Stimulated activated CD4-positive, alpha-beta T cell treated with anti-CD3 and anti-CD28 coated beads, Interleukin-4, amount 100 ng/mL, for 1 hour (primary cell): ENCODE measurements at places on chromosomes 7 and 10.

- no peak for DNase-seq
Measured at GRCh38 chr7:80370587-80370986, 141.3 kb downstream of the GNAT3 start.

DNA sequence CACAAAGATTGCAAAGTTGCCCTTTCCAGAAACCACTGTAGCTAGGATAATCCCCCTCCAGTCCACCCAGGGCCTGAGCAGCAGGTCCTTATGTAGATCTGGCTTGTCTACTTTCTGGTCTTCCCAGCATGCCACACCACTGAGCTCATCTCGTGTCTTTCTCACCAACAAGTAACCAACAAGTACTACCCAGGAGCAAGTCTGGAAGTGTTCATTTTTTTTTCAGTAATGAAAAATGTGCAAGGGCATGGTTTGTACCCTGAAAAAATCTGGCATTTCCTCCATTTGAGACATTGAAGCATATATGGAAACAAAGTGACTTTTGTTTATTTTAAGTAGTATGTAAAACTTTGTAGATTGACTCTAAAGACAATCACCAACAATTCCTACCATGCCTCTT, 120.8 kb downstream of the INHBA start:
- no peak for DNase-seq

DNA sequence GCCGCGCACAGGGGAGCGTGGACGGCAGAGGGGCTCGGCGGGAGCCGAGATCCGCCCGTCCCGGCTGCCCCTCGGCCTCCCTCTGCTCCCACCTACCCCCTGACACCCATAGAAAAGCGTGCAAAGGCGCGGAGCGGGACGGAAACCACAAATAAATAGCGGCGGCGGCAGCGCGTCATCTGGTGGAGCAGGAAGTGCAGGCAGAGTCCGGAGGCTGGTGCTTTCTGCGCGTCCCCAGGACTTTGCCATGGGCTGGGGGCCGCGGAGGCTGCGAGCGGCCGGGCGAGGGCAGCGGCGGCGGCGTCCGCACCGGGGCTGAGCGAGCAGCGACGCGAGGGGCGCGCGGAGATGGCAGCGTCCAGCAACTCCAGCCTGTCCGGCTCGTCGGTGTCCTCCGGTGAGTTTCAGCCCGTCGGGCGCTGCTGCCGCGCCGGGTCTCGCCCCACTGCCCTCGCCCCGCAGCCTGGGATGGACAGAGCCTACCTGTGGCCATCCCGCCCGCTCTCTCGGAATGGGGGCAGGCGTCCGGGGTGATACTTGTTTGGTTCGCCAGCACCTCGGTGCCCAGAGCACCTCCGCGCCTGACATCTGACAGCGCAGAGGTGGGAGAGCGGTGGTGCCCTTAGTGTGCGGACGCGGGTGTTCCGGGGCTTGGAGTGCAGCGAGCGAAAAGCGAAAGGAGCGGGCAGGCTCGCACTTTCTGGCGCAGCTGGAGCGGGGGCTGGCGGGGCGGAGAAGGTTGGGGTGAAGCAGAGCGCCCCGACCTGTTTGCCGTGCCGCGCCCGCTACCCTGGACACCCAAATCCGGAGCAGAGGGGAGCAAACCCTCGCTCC, at the start of gene CHN2:
CHN2 (plus strand) TSS at position 182 of the 834 bp plus-strand sequence.
- DNase-seq = peak; percentile 32

DNA sequence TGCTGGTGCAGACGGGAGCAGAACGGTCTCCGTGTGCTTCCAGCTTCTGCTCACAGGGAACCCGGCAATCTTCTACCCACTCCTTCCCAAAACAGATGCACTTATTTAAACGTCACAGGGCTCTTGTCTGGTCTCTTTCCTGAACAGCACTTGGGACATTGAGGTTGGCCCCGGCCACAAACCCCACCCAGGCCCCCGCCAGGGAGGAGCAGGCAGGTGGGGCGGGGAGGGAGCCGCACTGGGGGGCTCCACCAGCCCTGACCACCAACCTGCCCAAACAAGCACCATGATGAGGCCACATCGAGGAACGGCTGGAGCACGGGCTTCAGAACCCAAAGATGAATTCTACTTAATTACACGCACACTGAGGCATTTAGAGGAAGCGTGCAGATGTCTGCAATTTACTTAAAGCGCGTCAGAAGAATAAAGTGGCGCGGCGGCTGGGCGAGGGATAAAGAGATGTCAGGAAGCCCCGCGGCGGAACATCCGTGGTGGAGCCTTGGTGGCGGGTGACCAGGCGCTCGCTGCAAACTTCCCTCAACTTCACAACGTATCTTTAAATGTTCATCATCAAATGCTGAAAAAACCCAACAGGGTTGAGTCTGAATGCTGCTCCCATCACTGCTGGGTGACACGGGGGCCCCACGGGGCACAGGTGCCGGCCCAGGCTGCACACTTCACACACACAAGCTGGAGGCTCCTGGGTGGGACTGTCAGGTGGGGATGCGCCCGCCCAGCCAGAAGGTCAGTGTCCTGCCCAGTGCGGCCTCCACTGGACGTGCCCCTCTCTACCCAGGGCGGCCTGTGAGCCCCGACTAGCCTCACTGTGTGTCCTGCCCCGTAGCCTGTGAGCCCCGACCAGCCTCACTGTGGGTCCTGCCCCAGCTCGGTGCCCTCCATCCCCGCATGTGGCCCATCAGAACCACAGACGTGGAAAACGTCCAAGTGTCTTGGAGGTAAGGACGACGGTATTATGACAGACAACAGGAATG, 279.2 kb downstream of the MAD1L1 start:
- no peak for DNase-seq

DNA sequence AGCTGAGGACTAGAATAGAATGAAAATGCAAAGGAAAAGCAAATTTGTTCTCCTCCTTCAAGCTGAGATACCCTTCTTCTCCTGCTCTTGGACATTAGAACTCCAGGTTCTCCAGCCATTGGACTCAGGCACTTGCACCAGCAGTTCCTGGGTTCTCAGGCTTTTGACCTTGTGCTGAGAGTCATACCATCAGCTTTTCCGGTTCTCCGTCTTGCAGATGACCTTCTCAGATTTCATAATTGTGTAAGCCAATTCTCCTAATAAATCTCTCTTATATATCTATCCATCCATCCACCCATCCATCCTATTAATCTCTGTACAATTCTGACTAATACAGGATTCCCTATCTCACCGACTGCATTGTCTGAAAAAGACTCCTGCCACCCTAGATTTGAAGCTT, 108.3 kb downstream of the AHR start:
- no peak for DNase-seq

GRCh38 chr7:23530405-23530804, 1.4 kb downstream of the TRA2A start:
- DNase-seq = no peak

GRCh38 chr7:120404042-120404441, 131.1 kb downstream of the KCND2 start:
- no peak for DNase-seq

GRCh38 chr7:39360766-39361165, 205.4 kb upstream of the YAE1 start:
- no peak for DNase-seq

- DNase-seq = no peak
Measured at GRCh38 chr10:58322072-58322834, 12.6 kb upstream of the UBE2D1 start.

DNA sequence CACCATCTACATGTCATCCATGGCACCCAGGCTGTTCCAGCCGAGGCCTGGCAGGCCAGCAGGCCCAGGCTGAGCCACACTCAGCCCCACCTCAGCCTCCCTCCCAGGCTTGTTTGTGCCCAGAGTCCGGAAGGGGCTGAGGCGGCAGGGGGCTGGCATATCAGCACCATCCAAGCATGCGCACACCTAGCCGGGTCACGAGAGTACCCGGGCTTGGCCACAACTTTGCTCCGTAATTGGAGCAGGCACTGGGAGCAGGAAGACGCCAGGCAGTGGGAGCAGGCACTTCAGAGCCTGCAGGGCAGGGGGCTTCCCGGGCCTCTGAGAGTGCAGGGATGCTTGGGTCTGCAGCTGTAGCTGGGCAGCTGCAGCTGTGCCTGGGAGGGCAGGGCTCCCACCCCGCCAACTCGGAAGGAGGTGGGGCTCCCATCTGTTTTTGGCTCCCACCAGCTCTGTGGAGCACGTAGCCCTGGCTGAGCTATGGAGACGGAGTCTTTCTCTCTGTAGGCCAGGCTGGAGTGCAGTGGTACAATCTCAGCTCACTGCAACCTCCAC, 15.2 kb upstream of the TSPAN15 start:
- no peak for DNase-seq

DNA sequence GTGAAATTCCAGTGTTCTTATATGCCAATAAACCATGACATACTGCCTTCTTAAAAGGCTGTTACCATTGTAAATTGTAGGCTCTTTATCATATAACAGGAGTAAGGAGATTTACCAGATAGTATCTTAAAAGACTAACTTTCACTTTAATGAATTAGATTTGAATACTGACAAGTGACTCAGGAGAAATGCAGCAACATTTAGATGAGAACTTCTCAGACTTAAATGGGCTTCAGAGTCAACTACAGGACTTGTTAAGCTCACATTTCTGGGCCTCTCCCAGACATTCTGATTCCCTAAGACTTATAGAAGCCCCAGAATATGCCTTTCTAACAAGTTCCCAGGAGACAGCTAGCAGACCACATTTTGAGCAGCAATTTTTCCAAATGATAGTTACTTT, 466.3 kb downstream of the ARL4A start:
- DNase-seq = no peak

DNA sequence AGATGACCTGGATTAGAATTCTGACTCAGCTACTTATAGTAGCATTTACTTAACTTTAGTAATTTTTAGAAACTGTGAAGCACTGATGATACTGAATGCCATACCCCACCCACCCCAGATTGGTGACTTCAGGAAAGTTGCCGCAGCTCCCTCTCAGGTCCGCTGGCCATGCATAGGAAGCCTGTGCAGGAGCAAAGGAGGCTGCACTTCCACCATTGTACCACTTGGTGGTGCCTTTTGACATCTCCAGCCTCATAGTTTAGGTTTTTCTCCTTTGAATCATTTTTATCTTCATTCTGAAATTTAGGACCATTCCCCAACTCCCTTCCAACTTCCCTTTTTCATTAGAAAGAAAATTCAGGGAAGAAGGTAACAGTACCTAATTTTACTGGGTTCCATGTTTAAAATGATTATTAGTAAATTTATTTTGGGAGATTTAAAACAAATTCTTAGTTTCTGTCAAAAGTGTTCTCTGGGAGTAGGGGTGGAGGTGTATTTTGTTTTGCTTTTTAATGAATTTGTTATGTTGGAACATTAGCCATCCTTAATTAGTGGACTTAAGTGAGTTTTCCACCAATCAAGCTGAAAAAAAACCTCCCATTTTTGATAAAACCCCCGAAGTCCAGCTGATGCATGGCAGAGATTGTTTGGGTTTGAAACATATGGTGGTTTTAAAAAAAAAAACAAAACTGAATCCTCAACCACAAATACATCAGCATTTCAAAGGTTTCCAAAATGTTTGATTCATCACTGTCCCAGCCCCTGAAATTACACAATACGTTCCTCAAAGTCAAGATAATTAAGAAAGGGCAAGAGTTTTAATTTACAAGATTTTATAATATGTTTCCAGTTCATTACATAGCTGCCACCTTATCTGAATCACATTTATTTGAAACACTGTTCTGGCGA, 109.6 kb downstream of the WNT2 start:
- peak; percentile 41 for DNase-seq

GRCh38 chr7:11960621-11961020, 128.6 kb upstream of the THSD7A start:
- no peak for DNase-seq

GRCh38 chr10:32461203-32461602, 15.3 kb downstream of the CCDC7 start:
- no peak for DNase-seq

DNA sequence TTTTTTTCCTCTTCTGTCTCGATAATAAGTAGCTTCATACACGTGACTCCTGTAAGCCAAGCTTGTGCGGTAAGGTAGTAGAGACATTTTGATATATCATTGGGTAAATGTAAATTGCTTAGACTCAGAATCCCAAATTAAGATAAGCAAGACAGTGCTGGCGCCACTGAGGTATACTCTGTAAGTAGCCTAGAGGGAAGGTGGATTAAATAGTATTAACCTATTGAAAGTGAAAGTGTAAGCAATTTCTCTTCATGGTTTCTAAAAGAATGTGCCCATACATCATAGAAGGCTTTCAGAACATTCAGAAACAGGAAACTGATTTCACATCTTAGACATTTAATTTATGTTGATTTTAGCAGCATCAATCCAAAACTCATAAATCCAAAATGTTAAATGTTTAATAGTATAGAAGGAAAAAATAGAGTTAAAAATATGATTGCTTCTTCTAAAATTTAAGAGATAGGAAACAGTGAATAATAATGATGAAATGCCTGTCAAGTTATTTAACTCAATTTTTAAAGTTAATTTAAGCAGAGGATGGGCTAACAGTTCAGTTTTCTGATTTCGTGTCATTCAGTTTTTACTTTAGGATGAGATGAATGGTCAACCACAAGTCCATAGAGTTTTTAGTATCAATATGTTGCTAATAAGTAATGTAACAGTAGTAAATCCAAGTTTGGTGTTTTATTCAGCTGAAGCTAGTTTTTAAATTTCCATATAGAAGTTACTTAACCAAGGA, 36.8 kb downstream of the LRRC72 start:
- no peak for DNase-seq

DNA sequence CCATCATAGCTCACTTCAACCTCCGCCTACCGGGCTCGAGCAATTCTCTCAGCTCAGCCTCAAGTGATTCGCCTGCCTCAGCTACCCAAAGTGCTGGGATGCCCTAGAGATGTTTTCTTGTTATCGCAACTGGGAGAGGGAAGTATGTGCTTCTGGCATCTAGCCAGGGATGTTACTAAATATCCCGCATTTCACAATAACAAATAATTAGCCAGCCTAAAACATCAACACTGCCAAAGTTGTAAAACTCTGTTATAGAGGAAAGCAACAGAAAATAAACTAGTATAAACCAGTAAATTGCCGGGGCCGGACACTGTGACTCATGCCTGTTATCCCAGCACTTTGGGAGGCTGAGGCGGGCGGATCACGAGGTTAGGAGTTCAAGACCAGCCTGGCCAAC, 7.2 kb downstream of the INA start:
- DNase-seq = no peak

DNA sequence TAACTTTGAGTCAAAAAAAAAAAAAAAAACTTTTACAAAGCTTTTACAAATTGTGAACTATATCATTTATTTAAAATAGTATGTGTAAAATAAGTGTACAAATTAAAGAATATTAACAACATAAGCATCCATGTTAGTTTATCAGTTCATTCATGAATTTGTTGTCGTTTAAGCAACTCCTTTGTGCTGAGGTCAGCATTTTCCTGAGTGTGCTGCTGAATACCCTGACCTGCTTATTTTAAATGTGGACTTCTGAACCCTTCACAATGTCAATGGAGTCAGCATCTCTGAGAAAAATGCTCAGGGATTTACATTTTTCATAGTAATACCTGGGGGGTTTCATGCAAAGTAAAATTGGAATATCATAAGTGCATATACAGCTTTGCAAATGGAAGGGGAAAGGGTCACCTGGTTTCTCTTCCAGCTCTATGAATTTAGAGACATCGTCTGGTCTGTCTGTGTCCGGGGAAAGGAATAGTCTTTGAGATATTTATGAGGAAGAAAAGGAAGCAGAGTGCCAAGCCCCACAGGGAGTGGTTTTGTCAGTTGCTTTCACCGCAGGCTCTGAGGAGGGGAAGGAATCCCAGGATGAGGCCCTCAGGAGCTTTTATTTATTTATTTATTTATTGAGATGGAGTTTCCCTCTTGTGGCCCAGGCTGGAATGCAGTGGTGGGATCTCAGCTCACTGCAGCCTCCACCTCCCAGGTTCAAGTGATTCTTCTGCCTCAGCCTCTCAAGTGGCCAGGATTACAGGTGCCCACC, 125.5 kb upstream of the SVIL start:
- no peak for DNase-seq
